ENCODE measurements at places on chromosomes 2 and 18.

- DNase-seq, result no peak
Observed at GRCh38 chr2:25598911-25599310, 74.5 kb downstream of the DTNB start.

GRCh38 chr2:85104228-85104627 lies 29.0 kb upstream of the TCF7L1 start:
- no peak for DNase-seq

GRCh38 chr18:32049393-32050171 lies 31.0 kb downstream of the RNF125 start:
- DNase-seq, result peak; percentile 1

GRCh38 chr2:200406379-200406778 lies 99.9 kb downstream of the SPATS2L start:
- DNase-seq, result no peak

DNA sequence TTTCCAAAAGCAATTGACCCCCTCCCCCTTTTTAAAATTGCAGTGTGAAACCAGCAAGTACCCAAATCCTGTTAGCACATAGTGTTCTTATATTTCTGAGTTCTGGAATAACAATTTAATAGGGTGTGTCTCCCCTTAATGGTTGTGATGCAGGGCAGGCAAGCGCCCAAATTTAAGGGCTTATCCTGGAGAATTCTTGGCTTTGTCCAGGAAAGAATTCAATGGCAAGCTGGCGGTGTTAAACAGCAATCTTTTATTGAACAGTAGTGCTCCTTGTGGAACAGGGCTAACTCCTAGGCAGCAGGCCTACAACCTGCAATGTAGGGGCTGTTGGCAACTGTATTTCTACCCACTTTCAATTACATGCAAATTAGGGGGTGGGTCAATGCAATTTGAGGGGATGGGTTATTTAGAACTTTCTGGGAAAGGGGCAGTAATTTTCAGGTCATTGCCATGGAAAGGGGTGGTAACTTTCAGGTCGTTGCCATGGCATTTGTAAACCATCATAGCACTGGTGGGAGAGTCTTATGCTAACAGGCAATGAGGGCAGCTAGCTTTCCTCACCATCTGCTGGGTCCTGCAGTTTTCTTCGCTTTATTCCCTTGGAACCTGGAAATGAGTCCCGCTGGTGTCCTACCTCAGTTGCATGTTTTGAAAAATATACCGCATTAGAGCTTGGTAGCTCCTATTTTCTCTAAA lies 149.0 kb upstream of the KCTD1 start:
- no peak for DNase-seq
